ENCODE measurements at places on chromosomes 4 and X.
A peak's percentile ranks its signal among the peaks of the same experiment; 100 is the strongest.

- no peaks in the 10 kb centered on the region for H3K36me3 ChIP-seq
- H3K4me1 ChIP-seq: no peaks in the 10 kb centered on the region
- no peak for DNase-seq
Measured at GRCh38 chr4:120927801-120928409, 5.4 kb upstream of the PRDM5 start.

DNA sequence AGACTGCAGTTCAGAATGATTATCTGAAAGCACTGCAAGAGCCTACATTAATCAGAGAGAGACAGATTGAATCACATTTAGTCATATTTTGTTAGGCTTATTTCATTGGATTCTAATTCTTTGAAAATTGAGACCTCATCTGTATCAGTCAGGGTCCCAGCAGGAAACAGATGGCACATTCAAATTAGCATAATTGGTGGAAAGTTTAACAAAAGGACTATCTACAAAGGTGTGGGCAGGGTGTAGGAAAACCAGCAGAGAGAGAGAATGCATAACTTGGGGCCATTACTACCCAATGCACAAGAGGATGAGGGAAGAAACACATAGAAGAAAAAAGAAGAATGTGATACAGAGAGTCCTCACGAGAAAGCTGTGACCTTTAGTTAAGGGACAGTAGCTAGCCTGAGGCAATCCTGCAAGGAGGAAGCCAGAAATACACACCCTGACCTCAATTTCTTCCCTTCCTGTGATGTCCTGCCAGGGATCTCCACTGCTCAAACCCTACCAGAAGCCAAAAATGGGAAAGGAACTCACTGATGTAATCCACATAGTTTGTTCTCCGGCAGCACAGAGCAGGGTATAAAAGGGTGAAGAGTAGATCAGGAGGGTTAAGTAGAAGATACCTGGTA is 17.7 kb upstream of the XKRX start:
- no peaks in the 10 kb centered on the region for H3K36me3 ChIP-seq
- H3K27me3 ChIP-seq: no peaks in the 10 kb centered on the region
- H3K4me1 ChIP-seq: no peaks in the 10 kb centered on the region
- H3K4me3 ChIP-seq: no peak overlapping the region

GRCh38 chr4:127145006-127145540 is 487.7 kb upstream of the INTU start:
- H3K4me3 ChIP-seq: no peak overlapping the region
- DNase-seq: no peak
- H3K27ac ChIP-seq: no peak overlapping the region
- peaks cover 23% of the 10 kb centered on the region for H3K4me1 ChIP-seq

- no peak for DNase-seq
- H3K27ac ChIP-seq: no peak overlapping the region
- H3K27me3 ChIP-seq: no peaks in the 10 kb centered on the region
- no peaks in the 10 kb centered on the region for H3K36me3 ChIP-seq
- H3K4me3 ChIP-seq: no peak overlapping the region
Measured at GRCh38 chrX:39516427-39516841, 581.3 kb downstream of the BCOR start.

GRCh38 chr4:82467471-82467870 is 37.1 kb downstream of the ENOPH1 start:
- no peaks in the 10 kb centered on the region for H3K27me3 ChIP-seq
- no peak overlapping the region for H3K27ac ChIP-seq
- H3K4me1 ChIP-seq: no peaks in the 10 kb centered on the region
- no peak overlapping the region for H3K4me3 ChIP-seq
- H3K36me3 ChIP-seq: no peaks in the 10 kb centered on the region

DNA sequence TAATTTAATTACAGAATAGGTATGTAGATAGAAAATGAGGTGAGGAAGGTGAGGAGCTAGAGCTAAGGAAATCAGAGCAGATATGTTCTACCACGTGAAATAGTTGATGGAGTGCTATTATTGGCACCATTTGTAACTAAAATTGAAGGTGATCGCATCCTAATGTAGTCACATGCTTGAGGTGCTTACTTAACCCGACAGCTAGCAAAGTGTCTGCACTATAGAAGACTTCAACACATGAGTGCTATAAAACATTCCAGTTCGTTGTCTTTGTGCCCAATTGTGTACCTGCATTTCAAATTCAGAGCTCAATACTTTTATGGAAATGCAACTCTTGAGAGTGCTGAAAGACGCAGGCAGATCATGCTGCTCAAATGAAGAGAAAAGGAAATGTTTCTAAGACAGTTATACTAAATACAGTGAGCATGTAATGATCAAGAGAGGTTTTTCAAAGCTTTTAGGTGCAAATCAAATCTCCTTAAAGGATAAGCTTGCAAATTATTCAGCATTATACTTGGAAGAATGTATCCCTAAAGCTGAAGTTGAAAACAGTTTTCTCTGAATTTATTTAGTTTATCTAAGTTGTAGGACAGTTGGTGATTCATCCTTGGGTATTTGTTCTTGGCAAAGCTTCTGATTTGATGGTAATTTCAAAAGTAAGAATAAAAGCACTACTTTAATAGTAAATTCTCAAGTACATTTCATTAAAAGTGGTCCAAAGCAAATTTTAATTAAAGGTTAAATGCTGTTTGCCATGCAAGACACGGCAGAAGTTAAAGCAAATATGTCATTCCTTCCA is 223.9 kb upstream of the EPHA5 start:
- H3K4me1 ChIP-seq: no peaks in the 10 kb centered on the region
- H3K27ac ChIP-seq: no peak overlapping the region
- H3K4me3 ChIP-seq: no peak overlapping the region
- DNase-seq: no peak
- H3K27me3 ChIP-seq: no peaks in the 10 kb centered on the region

DNA sequence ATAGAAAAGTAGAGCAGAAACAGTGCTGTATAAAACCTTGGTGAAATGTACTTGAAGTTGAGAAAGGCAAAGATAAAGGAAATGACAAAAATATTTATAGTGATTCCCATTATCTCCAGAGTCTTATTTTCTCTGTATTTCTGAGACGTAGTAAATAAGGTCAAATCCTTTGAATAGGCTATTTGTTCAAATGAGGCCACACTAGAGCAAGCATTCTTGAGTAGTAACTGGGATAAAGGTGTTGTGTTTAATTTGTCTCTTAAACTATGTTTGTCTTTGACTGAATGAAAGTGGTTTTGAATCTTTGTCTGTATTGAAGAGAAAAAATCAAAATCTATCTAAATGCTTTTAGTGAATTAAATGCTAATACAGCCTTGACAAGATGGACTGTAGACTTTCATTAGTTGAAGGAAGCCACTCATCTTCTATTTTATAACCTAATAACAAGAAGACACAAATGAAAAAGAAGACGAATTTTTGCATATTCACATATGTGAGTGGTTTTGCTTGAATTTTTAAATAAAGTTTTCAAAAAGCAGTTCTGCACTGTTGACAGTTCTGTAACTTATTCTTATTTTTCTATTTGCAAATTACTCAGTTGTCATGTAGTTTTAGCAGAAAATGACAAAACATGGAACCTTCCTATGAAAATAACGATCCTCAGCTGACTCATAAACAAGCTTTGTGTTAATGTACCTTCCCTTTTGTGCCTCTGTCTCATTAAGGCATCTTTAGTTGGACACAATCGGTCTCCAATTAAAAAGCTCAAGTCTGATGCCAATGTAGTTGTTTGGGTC is 94.8 kb upstream of the PCDH18 start:
- H3K27me3 ChIP-seq: no peaks in the 10 kb centered on the region
- H3K27ac ChIP-seq: no peak overlapping the region
- no peak overlapping the region for H3K4me3 ChIP-seq
- H3K4me1 ChIP-seq: peaks cover 6% of the 10 kb centered on the region

DNA sequence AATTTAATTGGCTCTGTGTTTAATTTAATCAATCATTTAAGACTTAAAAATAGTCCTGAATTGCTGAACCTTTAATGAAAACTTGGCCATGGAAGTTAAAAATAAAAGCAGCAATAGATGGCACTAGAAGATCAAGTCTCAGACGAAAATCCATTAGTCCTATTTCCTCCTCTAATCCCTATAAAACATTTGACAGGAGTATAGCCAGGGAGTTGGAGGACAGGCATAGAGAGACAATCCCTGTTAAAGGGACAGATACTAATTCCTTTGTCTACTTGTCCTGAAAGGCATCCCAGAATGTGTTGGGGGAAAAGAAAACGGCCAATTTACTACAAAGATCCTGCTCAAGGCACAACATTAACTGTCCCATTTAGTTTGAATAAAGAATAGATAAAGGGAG is 276.3 kb upstream of the TACR3 start:
- H3K27me3 ChIP-seq: no peaks in the 10 kb centered on the region
- no peak for DNase-seq
- H3K4me3 ChIP-seq: no peak overlapping the region
- H3K4me1 ChIP-seq: no peaks in the 10 kb centered on the region
- H3K27ac ChIP-seq: no peak overlapping the region

DNA sequence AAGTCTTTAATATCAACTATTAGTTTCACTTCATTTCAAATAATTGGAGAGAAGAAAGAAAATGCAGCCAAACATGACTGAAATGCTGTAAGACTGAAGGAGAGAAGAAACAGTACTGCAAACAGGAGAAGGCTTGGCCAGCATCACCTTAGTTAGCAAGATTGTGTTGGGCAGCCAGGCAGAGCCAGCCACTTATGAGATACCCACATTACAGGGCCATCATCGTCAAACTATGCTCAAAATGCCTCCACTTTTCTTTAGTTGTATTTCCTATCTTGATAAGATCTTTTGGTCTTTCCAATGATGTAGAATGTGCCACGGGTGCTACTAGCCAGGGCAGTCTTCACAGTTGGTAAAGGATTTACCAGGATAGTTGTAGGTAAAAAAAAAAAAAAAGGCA is 10.9 kb upstream of the IRF2 start:
- no peaks in the 10 kb centered on the region for H3K4me1 ChIP-seq
- H3K27me3 ChIP-seq: no peaks in the 10 kb centered on the region
- no peak overlapping the region for H3K27ac ChIP-seq
- H3K4me3 ChIP-seq: no peak overlapping the region

DNA sequence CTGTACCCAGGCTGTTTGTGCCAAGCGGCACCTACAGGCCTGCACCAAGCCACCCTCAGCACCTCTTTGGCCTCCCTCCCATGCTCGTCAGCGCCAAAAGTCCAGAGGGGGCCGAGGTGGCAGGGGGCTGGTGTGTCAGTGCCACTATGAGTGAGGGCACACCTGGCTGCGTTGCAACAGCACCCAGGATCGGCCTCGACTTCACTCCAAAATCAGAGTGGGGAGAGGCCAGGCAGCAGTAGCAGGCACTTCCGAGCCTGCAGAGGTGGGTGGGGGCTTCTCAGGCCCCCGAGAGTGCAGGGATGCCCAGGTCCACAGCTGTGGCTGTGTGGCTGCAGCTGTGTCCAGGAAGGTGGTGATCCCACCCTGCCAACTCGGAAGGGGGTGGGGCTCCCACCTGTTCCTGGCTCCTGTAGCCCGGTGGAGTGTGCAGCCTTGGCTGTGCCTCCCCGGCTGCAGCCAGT is 58.5 kb downstream of the PPA2 start:
- H3K4me3 ChIP-seq: no peak overlapping the region
- H3K4me1 ChIP-seq: no peaks in the 10 kb centered on the region

- H3K4me1 ChIP-seq: peaks cover 12% of the 10 kb centered on the region
- no peak overlapping the region for H3K4me3 ChIP-seq
- no peaks in the 10 kb centered on the region for H3K36me3 ChIP-seq
- no peaks in the 10 kb centered on the region for H3K27me3 ChIP-seq
- H3K27ac ChIP-seq: peak overlapping the region; percentile 70
Measured at GRCh38 chr4:6732441-6733357, 16.7 kb downstream of the BLOC1S4 start.

- H3K4me3 ChIP-seq: no peak overlapping the region
- no peaks in the 10 kb centered on the region for H3K36me3 ChIP-seq
- DNase-seq: no peak
- H3K27me3 ChIP-seq: no peaks in the 10 kb centered on the region
- peak overlapping the region; percentile 45 for H3K27ac ChIP-seq
Measured at GRCh38 chr4:15035159-15035558, 32.9 kb downstream of the CPEB2 start.

DNA sequence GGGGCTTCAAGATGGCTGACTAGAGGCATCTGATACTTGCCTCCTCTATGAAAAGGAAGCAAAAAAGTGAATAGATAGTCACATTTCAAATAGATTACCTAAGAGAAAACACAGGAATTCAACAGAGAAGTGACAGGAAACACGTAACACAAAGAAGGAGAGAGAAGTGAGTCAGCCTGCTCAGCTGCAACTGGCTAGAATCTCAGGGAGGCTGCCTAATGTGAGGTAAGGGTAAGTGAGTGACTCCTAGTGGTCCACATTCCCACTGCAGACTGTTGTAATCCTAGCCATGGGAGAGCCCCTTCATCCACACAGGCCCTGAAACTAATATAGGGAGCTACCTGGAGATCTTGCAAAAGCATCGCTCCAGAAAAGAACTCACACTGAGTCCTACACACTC is 179.2 kb downstream of the SLC7A11 start:
- H3K27me3 ChIP-seq: no peaks in the 10 kb centered on the region
- peaks cover 7% of the 10 kb centered on the region for H3K4me1 ChIP-seq
- no peaks in the 10 kb centered on the region for H3K36me3 ChIP-seq
- no peak overlapping the region for H3K4me3 ChIP-seq
- H3K27ac ChIP-seq: no peak overlapping the region

- DNase-seq: no peak
- no peaks in the 10 kb centered on the region for H3K36me3 ChIP-seq
- no peak overlapping the region for H3K27ac ChIP-seq
- no peaks in the 10 kb centered on the region for H3K27me3 ChIP-seq
Measured at GRCh38 chr4:177105536-177105935, 204.1 kb upstream of the NEIL3 start.

- no peaks in the 10 kb centered on the region for H3K27me3 ChIP-seq
- peaks cover 71% of the 10 kb centered on the region for H3K36me3 ChIP-seq
- no peak for DNase-seq
Measured at GRCh38 chr4:8472158-8472688, 31.6 kb downstream of the TRMT44 start.

DNA sequence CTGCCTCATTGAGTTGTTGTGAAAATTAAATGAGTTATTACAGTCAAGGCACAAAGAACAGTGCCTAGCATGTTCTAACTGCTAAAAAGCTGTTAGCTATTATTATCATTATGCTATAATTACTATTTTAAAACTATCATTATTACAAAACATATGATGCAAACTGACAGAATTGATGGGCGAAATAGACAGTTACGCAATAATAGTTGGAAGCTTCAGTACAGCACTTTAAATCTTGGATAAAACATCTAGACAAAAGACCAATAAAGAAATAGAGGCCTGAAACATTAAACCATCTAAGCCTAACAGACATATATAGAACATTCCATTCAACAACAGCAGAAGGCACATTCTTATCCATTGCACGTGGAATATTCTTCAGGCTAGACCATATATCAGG is 73.0 kb downstream of the TAB3 start:
- no peaks in the 10 kb centered on the region for H3K27me3 ChIP-seq
- no peak overlapping the region for H3K27ac ChIP-seq
- H3K4me3 ChIP-seq: no peak overlapping the region

- DNase-seq: no peak
- no peak overlapping the region for H3K4me3 ChIP-seq
- H3K27ac ChIP-seq: no peak overlapping the region
- H3K27me3 ChIP-seq: no peaks in the 10 kb centered on the region
Measured at GRCh38 chr4:5078009-5078408, 26.7 kb downstream of the STK32B start.

DNA sequence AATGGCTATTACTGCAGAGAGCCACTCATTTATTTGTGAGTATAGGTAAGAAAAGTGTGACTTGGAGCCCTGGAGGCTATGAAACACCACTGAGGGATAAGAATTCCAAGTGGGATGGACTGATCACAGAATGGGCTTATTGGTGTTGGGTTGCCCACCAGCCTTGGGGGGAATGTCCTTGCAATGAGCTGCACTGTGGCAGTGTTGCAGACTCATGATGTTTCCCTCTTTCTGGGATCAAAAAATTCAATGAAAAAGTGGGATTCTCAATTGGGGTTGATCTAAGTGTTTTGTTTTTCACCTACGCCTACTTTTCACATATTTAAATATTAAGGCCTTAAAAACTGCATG is 1024.5 kb upstream of the PCDH10 start:
- no peaks in the 10 kb centered on the region for H3K27me3 ChIP-seq
- no peaks in the 10 kb centered on the region for H3K4me1 ChIP-seq
- no peaks in the 10 kb centered on the region for H3K36me3 ChIP-seq
- H3K4me3 ChIP-seq: no peak overlapping the region

Data from tibial artery (tissue), 4 donors.